Activated CD4-positive, alpha-beta T cell treated with anti-CD3 and anti-CD28 coated beads, Interleukin-2, Interleukin-6, amounts not matched to agents 100 ng/mL and 50 ng/mL, durations not matched to agents 16 hours and 8 hours (primary cell): ENCODE measurements at places on chromosomes 2 and 18.

GRCh38 chr2:238654479-238655197 lies 193.2 kb upstream of the TWIST2 start:
- DNase-seq: no peak

GRCh38 chr18:33201509-33201926 lies 239.0 kb downstream of the CCDC178 start:
- DNase-seq: peak; percentile 0

- no peak for DNase-seq
These were observed 125.6 kb upstream of the HS6ST1 start for GRCh38 chr2:128444121-128444771.

GRCh38 chr2:1360144-1360543 lies 53.1 kb upstream of the TPO start:
- no peak for DNase-seq

- DNase-seq: no peak
These were observed 104.2 kb downstream of the CRIM1 start for GRCh38 chr2:36459725-36460137.

GRCh38 chr2:176997074-176997791 lies 215.4 kb upstream of the HNRNPA3 start:
- peak; percentile 78 for DNase-seq

- no peak for DNase-seq
These were observed 1068.4 kb downstream of the LRP1B start for GRCh38 chr2:141062443-141062842.

- DNase-seq: peak; percentile 35
These were observed 46.4 kb upstream of the SELENOI start for GRCh38 chr2:26299471-26300101.

DNA sequence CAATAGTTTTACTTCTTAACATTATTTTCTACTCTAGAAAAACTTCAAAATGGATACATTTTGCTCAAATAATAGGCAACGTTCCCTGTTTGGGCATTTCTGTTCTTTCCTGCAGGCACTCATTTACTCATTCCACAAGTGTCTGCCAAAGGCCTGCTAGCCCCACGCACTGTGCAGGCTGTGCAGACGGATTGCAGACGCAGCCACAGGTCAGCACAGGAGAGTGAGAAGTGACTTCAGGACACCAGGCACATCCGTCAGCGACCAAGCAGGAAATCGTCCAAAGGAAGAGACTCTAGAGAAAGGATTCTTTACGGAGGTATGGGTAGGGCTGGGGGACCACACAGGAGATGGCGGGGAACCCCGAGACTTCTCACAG lies 103.0 kb upstream of the AGAP1 start:
- no peak for DNase-seq

DNA sequence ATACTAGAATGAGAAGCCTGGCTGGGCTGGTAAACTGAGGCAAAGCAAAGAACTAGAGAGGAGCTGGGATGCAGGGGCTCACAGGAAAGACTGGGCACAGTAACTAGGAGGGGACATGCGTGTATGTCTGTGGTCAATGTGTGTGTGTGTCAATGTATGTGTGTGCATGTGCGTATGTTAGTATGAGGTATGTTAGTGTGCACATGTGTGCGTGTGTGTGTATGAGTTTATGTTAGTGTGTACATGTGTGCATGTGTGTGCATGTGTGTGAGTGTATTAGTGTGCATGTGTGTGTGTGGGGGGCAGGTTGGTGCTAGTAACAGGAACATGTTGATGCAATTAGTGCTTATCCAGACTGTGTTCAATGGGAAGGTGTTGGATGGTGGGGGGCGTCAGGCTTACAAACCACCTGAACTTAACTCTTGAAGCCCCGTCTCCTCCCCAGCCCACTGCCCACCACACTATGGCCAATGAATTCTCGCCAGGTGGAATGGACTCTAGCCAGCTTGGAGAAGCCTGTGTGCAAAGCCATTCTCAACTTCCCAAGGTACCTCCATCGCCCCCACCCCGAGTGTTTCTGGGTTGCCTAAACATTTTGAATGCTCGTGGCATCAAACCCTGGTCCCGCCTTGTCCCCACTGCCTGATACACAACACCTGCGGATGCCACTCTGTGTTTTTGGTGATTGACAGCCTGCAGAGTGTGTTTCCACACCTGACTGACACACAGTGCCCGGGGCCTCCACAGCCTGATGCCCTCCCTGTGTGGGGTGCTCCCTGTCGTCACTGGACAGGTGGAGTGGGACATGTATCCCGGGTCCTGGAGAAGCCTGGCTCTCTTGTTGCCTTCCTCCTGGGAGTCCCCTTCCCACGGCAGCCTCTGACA lies 90.1 kb upstream of the ASB18 start:
- no peak for DNase-seq

DNA sequence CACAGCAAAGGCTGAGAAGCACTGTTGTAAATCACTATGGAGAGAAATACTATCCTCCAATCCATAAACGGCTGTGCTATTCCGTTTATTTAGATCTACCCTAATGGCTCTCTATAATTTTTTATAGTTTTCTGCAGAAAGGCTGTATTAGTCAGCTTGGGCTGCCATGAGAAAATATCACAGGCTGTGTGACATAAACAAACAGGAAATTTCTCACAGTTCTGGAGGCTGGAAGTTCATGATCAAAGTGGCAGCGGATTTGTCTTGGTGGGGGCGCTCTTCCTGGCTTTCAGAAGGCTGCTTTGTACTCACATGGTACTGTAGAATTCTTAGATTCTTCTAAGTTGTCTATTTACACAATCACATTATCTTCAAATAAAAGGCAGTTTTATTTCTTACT lies 44.1 kb downstream of the C1D start:
- DNase-seq: no peak

DNA sequence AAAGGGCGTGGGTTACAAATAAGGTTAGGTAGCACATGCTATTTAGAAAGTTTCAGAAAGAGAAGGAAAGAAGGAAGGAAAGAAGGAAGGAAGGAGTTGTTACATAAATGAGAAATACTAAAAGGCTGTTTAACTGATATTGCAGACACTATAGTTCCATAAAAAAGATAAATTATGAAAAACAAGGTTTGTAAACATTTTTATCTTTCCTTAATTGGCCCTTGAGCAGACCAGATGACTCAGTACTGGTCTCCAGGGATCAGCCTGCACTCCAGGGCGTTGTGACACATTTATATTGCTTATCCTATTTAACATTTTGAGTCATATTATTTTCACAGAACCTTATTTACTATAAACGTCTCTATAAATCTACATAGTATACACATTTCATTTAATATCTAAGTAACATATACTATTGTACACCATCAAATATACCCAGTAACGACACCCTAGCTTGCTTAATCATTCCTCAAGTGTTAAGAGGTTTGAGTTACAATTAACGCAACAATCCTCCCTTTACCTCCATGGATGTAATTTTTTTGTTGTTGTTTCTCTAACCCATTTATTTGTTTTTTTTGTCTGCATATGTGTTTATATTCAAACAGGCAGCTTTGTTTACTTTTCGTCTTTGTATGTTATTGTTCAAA lies 2.8 kb upstream of the RAB31 start:
- no peak for DNase-seq

GRCh38 chr18:4641771-4642368 lies 186.8 kb upstream of the DLGAP1 start:
- DNase-seq: no peak

- no peak for DNase-seq
These were observed 193 bp downstream of the MBOAT2 start for GRCh38 chr2:9003366-9003615.

GRCh38 chr18:27713037-27713737 lies 463.7 kb downstream of the CDH2 start:
- DNase-seq: no peak

DNA sequence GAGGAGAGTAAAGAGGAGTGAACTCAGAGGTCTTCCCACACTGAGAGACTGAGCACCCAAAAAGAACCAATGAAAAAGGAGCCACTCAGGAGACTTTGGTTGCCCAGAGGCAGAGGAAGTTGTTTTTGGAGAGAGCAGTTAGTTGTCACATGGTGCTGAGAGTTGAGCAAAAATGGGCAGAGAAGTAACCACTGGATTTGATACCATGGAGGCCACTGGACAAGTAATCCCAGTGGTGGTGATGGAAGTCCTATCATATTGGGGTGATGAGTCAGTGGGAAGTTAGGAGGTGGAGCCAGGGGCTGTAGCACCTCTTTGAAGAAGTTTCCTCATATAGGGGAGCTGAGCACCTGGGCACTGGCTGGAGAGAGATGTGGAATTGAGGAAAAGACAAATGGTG lies 235.8 kb downstream of the TPGS2 start:
- no peak for DNase-seq

- DNase-seq: no peak
These were observed 71.7 kb downstream of the EIPR1 start for GRCh38 chr2:3305952-3306351.

GRCh38 chr2:65364986-65365733 lies 67.2 kb downstream of the SPRED2 start:
- DNase-seq: no peak

DNA sequence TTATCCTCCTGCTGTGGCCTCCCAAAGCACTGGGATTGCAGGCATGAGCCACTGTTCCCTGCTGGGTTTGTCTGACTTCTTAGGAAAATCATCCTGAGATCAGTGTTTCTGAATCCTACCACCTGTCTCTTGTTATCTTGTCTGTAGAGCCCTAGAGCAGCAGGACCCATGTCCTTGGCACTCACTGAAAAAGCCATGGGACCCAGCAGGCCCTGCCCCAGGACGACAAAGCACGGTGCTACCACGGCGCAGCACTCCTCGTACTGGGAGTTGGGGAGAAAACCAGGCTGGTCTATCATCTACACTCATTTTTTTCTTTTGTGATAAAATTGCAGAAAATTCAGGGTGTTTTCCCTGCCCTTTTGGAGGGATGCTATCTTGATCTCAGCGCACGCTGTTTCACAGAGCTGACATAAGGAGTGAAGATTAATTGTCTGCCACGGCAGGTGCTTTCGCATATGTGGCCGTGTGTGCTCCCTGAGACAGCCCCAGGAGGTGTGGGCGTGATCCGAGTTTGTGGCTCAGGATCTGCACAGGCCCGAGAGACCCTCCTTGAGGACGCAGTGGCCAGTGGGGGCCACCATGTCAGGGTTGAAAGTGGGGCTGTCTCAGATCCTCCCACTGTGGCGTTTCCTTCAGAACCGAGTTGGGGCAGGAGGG lies 179.1 kb downstream of the LDLRAD4 start:
- no peak for DNase-seq

DNA sequence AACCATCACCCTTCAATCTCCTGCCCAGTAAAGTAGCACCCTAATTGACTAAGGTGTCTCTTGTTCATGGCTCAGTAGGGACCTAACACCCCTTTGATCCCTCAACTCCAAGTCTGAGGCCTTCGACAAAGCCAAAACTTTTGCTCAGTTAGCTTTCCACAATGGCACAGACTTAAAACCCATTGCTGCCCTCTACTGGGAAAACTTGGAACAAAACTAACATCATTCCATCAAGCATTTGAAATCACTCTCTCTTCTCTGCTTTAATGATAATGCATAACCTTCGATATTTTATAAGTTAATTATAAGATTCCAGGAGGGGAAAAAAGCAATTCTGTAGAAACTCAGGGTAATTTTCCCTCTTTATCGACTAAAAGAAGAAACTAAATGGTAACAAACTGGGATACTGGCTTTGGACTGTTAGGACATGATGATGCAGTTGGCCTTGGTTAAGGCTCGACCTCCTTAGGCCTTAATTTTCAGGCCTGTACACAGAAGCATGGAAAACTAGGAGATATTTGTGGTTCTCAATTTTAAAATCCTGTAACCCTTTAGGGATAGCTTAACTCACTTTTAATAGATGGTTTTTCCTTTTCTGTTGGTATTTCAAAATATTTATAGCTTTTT lies 127.8 kb downstream of the STK39 start:
- DNase-seq: peak; percentile 61

- no peak for DNase-seq
These were observed 12.3 kb upstream of the CXXC1 start for GRCh38 chr18:50299626-50300388.

GRCh38 chr2:78977661-78978145 lies 47.8 kb upstream of the REG3G start:
- no peak for DNase-seq

- no peak for DNase-seq
These were observed 75.0 kb upstream of the MSTN start for GRCh38 chr2:190137561-190137960.

- no peak for DNase-seq
These were observed 612.3 kb upstream of the FANCL start for GRCh38 chr2:58853420-58853819.

DNA sequence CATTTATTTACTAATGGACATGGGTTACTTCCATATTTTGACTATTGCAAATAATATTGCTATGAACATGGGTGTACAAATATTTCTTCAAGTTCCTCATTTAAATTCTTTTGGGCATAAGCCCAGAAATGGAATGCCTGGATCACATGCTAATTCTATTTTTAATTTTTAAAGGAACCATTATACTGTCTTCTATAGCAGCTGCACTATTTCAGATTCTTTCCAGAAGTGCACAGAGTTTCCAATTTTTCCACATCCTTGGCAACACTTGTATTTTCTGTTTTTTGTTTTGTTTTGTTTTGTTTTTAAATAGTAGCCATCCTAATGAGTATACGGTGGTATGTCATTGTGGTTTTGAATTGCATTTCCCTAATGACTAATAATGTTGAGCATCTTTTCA lies 8.5 kb upstream of the RALBP1 start:
- DNase-seq: no peak

- no peak for DNase-seq
These were observed 49.0 kb downstream of the CYTIP start for GRCh38 chr2:157394928-157395327.

DNA sequence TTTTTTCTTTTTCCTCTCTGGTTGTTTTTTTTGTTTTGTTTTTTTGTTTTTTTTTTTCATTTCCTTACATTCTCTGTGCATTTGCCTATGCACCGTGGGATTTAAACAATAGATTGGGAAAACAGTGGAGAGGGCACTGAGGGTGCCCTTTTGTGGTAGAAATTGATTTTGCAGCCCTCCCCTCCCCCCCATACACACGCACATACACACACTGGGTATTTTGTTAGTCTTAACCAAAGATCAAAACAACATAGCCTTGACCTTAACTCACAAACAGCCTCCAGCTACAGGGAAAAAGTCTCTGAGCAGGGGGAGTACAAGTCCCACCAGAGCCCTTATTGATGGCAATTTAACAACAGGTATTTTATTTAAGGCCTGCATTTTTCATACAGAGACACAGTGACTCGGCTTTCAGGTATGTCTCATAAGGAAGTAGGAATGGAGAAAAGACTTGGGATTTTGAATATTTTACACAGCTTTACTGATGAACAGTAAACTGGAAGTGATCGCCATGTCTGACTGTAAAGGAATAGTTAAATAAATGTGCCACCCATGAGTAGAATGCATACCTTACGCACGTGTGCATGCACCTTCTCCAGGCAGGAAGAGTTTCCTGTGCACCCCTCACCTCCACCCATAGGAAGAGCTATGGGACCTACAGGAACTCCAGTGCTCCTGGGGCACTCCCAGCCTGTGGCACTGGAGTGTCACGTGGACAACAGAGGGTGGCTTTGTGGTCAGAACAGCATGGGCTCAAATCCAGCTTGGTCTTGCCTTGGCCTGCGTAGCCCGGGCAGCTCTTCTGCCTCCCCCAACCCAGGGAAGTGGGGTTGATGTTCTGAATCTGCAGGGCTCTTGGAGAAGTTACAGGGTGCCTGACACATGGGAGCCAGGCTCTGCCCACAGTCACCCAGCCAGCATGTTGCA lies 266.4 kb downstream of the ANAPC1 start:
- DNase-seq: no peak

GRCh38 chr2:153477636-153478288 lies 800 bp downstream of the RPRM start:
- no peak for DNase-seq
